ENCODE measurements at places on chromosomes 12 and 14.

DNA sequence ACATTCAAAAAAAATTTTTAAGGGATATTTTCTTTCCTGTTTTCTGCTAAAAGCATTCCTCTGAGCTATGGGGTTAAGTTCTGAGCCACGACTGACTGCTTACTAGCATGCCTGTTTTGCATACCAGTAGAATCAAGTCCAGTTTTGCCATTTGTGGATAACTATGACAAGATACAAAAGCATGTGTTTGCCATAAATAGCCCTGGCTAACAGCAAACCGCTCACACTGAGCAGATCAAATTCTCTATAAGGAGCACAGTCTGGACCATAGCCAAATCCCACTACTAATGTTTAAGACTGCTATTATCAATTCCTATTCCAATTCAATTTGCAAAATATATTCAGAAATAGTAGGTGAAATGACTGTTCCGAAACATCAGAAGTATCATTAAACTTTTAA, 3.2 kb downstream of the CFL2 start:
- DNase-seq: no peak

DNA sequence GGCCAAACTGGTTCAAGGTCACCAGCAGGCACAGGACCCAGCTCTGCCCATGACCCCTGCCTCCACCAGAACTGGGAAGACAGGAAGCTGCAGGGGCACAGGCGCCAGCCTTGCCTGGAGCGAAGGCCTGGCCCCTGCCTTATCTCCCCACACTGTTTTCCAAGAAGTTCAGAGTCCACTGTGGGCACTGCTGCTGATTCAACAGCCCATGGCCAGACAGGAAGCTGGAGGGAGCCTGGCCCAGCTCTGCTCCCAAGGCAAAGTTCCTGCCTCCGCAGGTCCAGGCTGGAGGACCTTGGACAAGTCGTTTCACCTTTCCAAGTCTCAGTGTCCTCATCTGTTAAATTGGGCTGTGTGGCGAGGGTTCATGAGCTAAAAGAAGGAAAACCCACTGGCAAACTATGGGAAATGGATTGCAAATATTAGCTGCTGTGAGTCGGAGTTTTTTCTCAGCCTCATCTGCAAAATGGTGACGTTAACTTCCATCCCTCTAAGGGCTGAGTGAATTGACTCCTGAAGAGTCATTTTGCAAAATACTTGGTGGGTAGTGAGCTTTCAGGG, 1.2 kb downstream of the PHETA1 start:
- no peak for DNase-seq

- no peak for DNase-seq
Observed at GRCh38 chr12:110249716-110250225, 31.3 kb upstream of the ATP2A2 start.

DNA sequence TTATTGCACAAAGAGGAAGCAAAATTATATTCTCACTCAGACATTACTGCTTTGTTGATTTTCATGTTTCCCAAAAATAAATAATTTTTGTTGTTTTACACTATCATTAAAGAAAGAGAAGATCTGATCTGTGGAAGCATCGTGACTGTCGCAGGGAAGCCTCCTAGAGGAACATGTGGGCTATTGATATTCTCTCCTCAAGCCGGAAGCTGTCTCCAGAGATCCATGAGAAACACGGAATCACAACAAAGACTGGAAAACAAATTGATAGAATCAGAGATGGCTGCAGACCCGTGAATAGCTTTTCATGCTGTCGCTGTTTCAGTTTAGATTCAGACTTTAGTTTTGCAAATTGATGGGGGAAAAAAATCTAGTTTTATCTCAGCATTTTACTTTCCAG, 235.2 kb upstream of the TMPO start:
- DNase-seq: no peak

GRCh38 chr12:92829686-92830282, 99.3 kb downstream of the EEA1 start:
- no peak for DNase-seq

DNA sequence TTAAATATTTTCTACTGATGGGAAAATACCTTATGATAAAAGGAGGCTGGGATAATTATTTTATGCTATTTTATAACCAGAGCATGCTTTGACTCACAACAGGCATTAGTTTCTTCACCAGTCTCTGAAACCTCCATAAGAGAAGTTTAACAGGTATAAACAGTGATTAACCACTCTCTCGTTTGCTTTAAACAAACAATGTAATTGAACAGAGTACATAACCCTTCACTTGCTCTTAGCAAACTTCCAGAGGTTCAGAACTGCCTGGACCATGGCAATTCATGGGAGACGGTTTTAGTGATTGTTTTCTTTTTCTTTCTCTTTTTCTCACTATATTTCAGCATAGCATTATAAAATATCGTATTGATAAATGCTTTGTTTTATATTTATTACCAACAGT, 35.3 kb downstream of the CFAP251 start:
- no peak for DNase-seq

DNA sequence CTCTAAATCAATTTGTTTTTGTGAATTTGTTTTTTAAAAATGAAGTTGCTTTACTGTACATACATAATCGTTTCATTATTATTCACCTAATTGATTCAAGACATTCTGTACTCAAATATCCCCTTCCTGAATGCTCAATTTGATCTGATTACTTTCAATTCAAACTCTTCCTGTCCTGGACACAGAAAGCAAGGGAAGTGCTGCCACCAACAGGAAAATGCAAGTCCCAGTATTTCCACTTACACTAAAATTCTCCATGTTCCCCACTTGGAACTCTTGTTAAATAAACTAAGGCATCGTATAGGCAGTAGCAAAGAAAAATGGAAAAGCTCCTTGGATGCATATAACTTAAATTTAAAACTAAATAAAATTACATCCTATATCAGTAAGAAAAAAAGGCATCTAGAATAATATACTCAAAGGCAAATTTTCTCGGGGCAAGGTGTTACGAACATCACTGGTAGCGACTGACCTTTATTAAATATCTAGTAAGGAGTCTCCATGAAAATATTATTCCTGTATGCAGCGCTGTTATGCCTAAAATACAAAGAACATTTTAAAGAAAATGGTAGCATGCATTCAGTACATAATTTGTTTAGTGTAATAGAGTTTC, 72.0 kb upstream of the DBX2 start:
- DNase-seq: no peak

- DNase-seq: no peak
Observed at GRCh38 chr14:56085471-56085870, 32.7 kb upstream of the PELI2 start.

DNA sequence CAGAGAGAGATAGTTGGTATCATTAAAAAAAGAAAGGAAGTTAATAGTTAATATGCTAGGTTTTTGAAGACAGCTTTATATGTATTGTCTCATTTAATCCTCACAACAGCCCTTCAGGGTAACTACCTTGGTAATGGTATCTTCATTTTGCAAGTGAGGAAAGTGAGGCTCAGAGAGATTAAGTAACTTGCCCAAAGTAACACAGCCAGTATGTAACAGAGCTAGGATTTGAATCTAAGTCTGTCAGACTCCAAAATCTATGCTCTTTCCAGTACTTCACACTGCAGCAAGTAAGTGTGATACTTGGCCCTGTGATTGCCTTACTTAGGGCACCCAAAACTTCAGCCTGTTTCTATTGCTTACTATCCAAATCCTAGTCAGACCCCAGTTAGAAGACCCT, 7.0 kb downstream of the SRP54 start:
- no peak for DNase-seq

DNA sequence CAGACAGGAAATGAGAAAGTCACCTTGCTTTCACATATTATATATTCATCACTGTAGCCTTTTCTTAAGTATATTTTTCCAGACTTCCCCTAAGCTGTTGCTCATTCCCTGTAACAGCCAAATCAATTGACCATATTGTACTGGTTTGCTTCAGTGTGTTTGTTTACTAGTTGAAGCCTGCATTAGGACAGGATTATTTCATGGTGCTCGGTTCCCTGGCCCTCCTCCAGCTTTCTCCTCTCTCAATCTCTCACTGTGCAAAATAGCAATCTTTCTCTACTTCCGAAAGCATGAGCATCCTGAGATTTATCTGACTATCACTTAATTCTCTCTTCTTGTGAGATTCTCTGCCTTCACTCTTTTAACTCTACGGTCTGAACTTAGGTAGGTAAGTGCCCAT, 2.4 kb downstream of the SLC35F4 start:
- peak; percentile 77 for DNase-seq

GRCh38 chr12:6076346-6076745, 48.1 kb downstream of the VWF start:
- DNase-seq: no peak

- DNase-seq: no peak
Observed at GRCh38 chr14:90587252-90587910, 190.6 kb downstream of the CALM1 start.

DNA sequence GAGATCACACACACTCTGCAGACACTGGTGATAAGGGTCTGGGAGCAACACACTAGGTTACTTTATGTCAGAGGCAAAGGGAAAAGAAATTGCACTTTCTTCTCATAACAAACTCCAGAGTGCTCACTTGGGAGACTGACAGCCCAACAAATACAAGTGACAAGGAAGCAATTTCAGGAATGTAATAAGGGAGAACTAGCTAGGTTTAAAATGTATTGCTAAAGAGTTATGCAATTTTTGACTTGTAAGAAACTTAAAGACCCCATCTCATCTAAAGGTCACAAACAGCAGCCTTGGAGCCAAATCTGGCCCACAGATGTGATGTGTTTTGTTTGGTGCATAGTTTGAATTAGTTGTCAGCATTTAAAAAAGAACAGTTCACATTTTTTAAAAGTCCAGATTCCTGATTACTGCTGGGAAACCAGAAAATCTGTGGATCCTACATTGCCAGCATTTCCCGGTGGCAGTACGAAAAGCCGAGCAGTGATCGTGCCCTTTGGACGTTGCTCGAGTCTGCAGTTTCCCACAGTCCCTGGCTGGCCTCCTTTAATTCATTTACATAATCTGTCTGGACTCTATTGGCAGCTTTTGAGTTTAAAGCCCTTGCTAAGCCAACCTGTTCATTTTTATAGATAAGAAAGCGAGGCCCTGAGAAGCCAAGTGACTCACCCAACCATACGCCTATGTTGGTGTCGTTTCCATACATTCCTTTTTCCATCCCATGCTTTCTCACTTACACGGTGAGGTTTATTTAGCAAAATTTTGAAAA, 42.0 kb upstream of the ETV6 start:
- no peak for DNase-seq

GRCh38 chr12:58095002-58095401, 153.6 kb downstream of the ATP23 start:
- no peak for DNase-seq

- no peak for DNase-seq
Observed at GRCh38 chr12:38367506-38367905, 50.9 kb downstream of the ALG10B start.

GRCh38 chr12:46269429-46270241, 792 bp upstream of the SLC38A1 start:
- DNase-seq: no peak

DNA sequence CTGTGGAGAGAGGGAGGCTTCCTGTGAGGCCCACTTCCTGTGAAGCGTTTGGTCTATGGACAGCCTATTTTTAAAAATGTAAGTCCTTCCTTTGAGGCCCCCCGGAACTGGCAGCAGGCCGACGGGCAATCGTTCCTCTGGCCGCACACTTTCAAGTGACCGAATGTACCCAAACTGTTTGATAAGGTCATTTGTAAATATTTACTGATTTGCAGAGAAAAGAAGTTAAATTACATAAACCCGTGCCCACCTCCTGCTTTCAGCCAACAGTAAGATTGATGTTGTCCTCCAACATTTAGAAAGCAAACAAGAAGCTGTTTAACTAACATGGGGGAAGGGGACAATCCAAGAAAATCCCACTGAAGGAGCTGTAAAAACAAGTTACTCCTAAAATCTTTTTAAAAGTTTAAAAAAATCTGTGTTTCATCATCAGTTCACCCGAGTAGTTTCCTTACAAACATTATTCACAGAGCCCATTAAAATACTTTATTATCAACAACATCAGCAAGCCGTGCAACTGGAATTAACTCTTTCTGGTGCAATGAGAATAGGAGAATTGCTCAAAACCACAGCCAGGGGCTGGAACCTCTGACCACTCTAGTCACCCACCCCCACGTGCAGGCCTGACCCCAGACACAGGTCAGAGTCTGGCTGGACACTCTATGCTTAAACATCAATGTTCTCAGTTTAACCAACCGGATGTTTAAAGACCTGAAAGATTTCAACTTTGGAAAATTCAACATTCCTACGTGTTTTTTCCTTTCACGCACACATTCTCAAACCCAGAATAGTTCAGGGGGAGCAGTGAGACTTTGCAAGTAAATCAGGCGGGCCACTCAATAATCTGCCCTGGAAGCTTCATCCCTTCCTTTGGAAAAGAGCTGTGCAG, 65.3 kb downstream of the FOXN3 start:
- DNase-seq: no peak

- DNase-seq: no peak
Observed at GRCh38 chr14:40240245-40240859, 808.1 kb upstream of the FBXO33 start.

GRCh38 chr14:75141967-75142366, 15.1 kb upstream of the NEK9 start:
- no peak for DNase-seq

DNA sequence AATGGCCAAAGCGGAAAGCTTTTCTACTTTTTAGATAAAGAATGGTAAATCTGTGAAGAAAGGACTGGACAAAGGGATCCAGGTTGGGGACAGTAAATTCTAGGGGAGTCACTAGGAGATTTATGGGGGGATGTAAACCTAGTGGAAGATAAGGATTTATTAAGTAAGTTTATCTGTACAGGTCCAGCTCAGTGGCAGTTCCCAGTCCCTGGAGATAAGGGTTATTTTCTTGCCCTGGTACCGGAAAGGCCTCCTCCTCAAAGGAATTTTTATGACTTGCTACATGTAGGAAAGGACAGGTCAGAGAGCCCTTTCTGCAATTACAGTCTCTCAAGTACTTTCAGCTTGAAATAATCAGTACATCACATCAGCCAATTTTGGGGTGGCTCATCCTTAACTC, 72.6 kb upstream of the BICD1 start:
- no peak for DNase-seq

DNA sequence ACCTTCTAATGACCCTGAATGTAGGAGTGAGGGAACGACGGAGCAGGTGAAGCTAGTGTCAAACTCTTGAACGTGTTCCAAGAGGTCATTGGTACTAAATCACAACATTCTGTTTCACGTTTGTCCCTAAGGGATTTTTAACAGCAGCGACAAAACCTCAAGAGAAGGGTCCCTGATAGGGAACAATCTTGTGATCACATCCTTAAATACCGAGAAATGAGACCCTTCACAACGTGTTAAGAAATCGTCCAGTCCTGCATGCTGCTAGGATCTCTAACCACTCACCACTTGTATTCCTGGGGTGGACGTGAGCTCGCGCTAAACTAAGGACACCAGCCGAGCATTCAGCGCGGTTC, 134.1 kb upstream of the KRAS start:
- DNase-seq: no peak

- no peak for DNase-seq
Observed at GRCh38 chr12:50746431-50746830, 17.5 kb upstream of the ATF1 start.

GRCh38 chr12:110739488-110739887, 3.2 kb downstream of the PPP1CC start:
- DNase-seq: no peak

DNA sequence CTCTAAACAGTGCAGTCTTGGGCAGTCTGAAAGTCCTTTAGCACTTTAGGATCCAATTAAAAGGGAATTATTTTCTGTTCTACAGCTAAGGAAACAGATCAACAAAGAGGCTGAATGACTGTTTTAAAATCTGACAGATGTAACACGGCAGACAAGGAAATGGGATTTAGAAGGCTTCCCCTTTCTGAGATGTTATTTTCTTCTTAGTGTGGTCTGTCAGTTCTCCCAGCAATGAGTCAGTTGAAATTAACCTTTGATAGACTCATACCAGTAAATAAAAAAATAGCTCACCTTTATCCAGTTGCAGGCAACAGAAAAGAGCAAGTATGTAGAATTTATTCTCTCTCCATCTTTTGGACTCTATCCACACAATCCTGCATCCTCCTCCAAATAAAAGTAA, 98.1 kb downstream of the NEDD1 start:
- no peak for DNase-seq
